ENCODE measurements at places on chromosomes 7 and 10. TPM values are rescaled to one million over a fixed set of nuclear protein-coding genes. Genes with fewer than 3 reads are reported as not detected.
A peak's percentile ranks its signal among the peaks of the same experiment; 100 is the strongest.

GRCh38 chr7:108307194-108307593 is 149.0 kb downstream of the NRCAM start:
- no peak for DNase-seq

DNA sequence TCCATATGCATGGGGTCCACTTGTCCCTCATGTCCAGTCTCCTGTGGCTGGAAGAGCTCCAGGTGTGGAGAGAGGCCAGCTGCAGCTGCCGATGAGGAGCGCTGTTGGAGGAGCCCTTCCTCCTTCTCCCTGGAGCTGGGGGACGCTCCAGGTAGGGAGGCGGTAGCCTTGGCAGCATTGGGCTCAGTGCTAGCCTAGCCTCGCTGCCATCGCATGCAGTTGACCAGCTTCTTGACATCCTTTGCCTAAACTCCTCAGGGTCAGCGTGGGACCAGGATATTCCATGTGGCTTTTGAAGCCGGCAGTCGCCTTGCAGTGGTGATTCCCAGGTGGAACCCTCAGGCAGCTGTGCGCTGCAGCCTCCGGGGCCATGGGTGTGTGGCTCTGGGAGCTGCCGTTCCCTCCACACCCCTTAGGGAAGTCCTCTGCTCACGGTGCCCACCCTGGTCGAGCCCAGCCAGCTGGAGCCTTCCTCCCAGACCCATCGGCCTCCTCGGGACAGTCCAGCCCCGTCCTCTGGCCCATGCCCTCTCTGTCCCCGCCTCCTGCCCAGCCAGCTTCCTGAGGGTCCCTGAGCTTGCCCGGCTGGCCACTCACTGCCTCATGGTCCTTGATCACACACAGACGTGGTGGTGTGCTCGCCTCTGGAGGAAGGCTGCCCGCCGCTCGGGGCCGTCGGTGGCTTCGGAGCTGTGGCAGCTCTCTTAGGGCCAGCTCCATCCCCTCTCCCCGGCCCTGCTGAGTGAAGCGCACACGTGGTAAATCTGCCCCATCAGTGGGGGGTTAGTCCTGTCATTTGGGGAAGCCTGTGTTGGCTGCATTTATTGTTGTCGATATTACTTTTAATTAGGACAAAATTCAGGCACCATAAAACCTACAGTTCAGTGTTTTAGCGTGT is 21.2 kb downstream of the INPP5A start:
- DNase-seq, result no peak

DNA sequence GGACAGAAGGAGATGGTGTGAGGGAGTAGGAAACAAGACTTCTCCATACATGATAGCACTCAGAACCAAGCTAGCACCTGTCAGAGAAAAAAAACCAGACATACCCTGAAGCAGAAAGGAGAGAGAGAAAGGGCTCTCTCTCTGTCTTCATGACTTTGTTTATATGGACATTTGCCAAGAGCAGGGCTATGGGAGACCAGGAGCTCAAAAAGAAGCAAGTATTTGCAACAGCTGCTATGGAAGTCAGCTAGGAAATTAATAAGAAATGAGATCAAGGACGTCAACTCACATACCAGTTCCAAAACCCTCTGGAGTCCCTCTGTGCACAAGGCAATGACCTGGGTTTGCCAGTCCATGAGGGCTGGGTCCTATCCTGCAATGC is 111.6 kb downstream of the SGMS1 start:
- no peak for DNase-seq

GRCh38 chr10:61795551-61795950 is 105.9 kb upstream of the ARID5B start:
- DNase-seq, result no peak

DNA sequence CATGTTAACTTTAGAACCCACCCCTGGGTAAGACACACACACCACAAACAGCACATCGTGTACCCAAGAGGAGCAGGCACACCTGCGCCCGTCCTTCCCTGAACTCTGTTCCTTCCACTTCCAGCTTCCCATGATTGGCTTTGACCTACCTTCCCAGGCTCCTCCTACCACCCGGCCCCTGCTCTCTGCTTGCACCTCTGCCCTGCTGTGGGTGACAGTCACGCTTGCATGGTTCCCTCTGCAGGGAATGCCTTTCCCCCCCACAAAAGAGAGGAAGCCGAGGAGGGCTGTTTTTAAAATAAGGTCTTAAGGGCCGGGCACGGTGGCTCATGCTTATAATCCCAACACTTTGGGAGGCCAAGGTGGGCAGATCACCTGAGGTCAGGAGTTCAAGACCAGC is 16.4 kb downstream of the SFXN4 start:
- no peak for DNase-seq

DNA sequence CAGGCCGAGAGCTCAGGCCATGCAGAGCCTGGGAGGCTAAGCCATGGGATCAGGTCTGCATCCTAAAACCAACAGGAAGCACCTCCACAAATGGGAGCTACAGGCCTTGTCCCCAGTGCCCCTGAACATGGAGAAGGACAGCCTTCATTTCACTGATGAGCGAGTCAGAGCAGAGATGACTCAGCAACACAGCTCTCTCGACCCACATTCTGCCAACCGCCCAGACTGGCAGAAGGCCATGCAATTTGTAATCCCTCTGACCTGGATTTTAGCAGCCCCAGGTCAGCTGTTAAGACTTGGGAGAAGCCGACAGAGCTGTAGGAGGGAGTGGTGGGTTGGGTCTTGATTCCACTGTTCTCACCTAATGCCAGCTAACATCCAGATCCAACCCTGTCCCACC is 25.5 kb downstream of the VOPP1 start:
- no peak for DNase-seq

DNA sequence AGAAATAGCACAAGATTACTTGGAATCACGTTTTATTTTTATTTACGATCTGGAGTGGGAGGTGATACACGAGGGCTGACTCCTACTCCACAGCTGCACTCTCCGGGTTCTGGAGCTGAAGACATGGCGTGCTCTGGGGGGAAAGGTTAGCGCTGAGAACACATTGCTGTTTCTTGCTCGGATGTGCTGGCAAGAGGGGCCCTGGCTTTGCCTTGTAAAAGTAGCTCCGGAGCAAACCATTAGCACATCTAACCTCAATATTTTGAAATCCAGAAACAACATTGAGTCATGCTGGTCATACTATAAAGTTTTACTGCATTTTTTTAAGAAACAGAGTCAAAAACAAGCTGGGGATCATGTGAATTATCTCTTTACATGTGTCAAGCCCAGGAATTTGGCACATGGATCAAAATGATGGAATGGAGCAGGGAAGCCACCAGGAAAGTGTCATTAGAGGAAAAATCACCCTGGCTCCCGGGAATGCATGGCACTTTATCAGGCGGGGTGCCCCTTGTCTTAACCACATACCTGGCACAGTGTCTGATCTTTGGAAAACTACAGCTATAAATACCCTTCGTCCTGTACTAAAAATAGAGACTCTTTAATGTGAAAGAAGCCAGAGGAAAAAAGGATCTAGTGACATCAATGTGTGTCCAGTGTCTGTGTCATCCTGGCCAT is 31.6 kb upstream of the LYZL1 start:
- peak; percentile 70 for DNase-seq

GRCh38 chr7:118183428-118183785 is 557 bp upstream of the LSM8 start:
- no peak for DNase-seq

- no peak for DNase-seq
Observed at GRCh38 chr7:156049366-156049765, 237.1 kb upstream of the SHH start.

COBL gene
- polyA plus RNA-seq, result 20.6 TPM

HYAL4 gene
- polyA plus RNA-seq, result 0.19 TPM

ARMH3 gene
- polyA plus RNA-seq, result 16.6 TPM
